ENCODE measurements at places on chromosomes 12 and 14.

DNA sequence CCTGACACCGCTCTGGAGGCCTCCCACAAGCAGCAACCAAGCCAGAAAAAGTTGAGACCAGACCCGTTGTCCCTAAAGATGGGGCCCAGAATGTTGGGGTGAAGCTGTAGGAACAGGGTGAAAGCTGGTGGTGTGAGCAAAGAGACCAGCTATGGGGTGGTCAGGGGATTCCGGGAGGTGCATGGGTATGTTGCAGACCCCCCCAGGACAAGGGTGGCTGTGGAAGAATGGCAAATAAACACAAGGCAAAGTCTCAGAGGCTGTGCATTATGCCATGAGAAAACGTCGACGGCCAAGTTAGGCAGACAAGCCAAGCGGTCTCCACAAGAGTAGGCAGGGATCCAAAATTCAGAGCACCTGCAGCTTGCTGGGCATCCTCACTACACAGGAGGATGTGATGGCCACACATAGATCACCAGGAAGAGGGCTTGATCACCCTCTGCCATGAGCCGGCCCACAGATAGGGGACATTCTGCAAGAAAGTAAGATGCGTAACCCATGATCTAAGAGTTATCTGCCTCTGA lies 58.8 kb upstream of the KCNA1 start:
- DNase-seq = peak; percentile 55

DNA sequence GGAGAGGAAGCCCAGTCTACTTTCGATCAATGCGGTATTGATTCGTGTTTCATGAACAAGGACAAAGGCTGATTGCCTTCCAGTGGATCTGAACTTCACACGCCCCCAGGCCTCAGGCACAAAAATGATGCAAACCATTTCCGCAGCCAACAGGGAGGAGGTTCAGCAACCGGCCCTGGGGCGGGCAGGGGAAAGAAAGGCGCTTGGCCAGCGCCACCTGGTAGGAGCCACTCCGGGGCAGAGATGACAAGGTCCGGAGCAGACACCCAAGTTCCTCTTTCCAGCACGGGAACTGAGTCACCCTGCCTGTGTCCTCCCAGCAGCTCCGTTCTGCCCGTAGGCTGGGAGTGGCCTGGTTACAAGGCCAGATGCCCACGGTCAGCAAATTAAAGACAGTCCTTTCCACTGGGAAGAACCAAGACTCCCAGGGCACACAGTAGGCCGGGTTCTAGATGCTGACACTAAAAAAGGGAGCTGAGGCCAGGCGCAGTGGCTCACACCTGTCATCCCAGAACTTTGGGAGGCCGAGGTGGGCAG lies 136.3 kb downstream of the SCARB1 start:
- DNase-seq = no peak

GRCh38 chr12:25691865-25692114 lies 138.7 kb upstream of the LMNTD1 start:
- DNase-seq = no peak

GRCh38 chr14:35296545-35296944 lies 4.4 kb downstream of the PSMA6 start:
- no peak for DNase-seq

- DNase-seq = no peak
These were observed 69.4 kb downstream of the SPATA7 start for GRCh38 chr14:88454886-88455285.

GRCh38 chr12:21881965-21882364 lies 59.3 kb downstream of the ABCC9 start:
- no peak for DNase-seq

GRCh38 chr14:49895480-49895879 lies 2.6 kb downstream of the ARF6 start:
- no peak for DNase-seq

DNA sequence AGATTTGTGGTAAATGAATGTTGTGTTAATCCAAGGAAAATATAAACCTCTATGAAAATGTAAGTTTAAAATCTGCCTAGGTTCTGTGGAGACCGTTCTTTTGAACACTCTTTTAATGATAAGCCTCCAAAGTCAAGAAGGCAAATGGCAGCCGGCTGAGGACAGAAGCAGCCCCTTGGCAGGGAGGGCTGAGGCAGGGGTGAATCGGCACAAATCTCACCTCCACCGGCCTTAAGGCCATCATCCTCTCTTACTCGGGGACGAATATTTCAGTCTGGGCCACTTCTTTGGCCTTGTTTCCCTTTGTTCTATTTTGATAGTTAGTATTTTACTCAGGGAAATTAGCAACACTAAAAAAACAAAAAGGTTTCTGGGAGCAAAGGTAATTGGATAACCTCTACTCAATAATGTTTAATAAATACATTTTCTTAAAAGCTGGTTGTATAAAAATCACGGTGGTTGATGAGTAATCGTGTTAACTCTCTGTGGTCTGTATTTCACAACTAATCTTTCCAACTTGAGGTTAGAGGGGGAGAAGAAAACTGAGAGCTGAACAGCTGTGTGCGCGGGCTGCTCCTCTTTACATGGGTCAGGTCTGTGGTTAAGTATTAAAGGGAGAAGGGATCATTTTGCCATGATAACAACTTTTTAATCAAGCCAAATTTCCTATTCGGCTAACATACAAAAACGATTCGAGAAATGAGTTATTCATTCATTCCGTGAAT lies 18.6 kb downstream of the LGMN start:
- DNase-seq = no peak

- no peak for DNase-seq
These were observed 71.3 kb downstream of the PHLDA1 start for GRCh38 chr12:75960086-75960910.

DNA sequence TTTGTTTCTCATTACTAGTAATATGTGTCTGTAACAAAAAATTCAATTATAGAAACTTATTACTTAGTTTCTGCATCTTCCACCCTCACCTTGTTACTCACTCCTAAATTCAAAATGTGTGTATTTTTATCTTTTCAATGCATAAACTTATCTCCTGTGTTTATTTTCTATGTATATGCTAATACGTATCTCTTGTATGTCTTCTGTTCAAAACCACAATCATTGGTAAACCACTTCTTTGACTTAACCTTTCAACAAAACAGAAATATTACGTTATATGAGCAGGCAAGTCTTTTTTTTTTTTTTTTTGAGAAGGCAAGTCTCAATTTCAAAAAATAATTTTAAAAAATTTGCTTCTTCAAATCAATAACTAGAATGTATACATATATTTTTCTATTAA lies 39.2 kb upstream of the RPH3A start:
- DNase-seq = no peak

- no peak for DNase-seq
These were observed 73.0 kb downstream of the CIT start for GRCh38 chr12:119804011-119804641.

DNA sequence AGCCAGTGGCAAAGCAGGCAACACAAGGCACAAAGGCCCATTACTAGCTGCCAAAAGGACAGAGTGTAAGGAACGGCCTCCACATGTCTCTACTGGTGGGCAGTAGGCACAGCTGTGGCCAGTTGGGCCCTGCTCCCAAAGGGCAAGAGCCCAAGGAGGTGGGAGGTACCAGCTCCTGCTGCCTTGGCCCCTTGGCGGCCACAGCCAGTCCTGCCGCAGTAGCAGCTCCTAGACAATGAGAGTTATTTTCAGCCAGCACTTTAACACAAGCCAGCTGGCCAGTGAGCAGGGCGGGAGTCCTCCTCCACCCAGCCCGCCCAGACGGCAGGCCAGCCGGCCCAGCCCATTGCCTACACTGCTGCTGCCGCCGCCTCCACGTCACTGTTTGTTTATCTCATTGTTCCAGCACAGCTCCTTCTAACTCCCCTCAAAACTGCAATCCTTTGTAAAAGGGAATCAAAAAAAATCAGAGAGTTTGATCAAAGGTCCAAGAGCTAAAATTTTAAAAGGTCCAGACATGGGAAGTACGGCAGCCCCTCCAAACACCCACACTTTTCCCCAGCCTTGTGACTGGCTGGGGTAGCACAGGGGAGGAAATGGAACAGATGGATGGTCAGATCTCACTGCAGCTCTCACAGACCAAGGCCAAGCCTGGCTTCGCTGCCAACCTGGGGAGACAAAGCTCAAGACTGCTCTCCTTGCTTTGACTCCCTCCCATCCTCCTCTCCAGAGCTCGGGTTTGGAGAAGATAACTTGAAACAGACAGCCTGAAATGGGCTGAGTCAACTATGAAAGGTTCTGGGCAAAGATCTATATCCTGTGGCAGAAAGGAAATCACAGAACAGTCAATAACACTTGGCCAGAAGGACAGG lies 33.5 kb downstream of the FMNL3 start:
- DNase-seq = no peak

DNA sequence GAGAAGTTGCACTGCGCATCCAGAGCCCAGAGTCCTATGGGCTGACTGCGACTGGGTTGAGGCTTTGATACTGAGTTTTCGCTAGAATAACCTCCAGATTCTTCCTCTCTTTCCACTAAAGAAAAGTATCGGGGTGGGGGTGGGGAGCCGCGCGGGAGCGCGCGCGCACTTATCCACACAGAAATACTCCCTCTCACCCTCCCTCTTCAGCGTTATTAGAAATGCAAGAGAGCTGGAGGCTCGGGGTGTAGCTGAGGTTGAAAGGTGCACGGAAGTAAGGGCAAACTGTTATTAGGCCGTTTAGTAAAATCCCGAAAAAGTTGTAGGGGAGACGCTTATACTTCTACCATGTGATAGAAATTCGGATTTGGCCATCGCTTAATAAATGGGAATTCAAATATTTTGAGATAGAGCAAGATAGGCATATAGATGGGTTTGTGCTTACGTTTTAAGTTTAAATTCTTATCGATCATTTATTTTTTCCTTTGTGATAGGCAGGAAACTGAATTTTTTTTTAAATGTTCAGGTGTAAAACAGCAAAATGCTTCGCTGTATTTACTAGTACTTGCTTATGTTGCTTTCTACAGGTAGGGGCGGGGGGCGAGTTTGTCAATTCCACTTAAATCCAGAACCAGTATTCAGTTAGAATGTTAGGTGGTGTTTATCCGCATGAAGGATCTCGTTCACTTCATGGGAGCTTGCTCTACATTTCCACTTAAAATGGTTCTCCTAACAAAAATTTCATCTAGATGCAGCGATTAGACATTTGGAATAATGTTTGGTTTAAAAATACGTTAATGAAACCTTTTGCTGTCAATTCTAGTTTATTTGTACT lies 1.1 kb downstream of the ARHGAP5 start:
- peak; percentile 88 for DNase-seq

- no peak for DNase-seq
These were observed 206.7 kb downstream of the AACS start for GRCh38 chr12:125271892-125272291.

GRCh38 chr14:98230411-98230810 lies 1041.6 kb downstream of the BCL11B start:
- DNase-seq = no peak

DNA sequence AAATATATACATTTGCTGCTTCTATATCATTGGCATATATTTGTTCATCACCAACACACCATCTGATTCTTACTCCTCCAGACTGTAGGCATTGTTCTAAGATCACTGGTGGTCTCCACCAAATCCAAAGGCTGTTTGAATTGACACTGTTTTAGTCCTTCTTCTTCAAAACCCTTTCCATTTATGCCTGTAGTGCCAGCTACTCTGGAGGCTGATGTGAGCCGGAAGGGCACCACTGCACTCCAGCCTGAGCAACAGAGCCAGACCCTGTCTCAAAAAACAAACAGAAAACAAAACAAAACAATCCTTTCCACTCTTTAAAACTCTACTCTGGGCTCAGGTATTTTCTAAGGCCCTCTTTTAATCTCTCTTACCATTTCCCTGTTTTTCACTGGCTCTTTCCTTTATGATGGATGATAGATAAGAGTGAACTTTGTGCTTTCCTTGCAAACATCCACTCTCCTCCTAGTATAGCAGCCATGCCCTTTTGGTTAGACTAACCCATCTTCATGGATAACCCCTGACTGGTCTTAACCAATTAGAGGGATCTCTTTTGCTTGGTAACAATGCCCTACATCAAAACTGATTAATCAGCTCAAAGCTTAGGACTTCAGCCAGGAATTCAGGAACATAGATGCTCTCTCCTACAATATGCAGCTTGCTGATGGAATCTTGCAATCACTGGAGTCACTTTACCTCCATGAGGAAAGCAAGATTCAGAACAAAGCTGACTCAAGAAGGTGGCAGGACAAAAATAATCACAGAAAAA lies 24.9 kb downstream of the SPTSSA start:
- DNase-seq = no peak

GRCh38 chr14:32648434-32648833 lies 290.2 kb upstream of the NPAS3 start:
- no peak for DNase-seq

DNA sequence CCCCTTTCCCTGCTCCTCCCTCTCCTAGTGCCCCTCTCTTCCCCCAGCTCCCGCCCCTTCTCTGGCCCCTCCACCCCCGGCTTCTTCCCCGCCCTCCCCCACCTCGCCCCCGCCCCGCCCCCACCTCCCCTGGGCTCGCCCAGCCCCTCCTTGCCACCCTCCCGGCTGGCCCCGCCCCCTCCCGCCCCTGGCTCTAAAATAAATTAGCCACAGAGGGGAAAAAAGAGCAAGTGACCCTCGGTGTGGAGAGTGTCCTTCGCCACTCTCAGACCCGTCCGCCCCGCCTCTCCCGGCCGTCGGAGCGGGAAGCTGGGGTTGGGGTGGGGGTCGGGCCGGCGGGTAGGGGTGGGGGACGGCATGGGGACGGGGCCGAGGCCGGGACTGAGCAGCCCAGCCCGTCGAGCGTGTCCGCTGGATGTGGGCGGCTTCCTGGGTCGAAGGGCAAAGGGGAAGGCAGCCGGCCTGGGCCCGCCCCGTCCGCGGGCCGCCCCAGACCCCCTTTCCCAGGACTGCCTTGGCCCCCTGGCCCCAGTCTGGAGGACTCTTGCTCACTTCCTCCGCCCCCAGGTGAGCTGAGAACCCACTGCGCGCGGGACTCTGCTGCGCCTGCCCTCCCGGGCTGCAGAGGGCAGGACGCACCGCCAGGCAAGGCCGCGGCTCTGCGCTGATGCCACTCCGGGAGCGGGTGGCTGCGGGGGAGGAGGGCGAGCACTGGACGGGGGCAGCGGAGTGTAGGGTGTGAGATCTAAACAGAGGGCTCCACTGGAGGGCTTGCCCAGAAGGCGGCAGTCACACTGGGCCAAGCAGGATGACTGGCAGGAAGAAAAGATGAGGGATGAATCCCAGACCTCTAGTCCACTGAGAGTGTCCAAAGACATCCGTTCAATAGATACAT lies 570 bp upstream of the FIGNL2 start:
- no peak for DNase-seq

DNA sequence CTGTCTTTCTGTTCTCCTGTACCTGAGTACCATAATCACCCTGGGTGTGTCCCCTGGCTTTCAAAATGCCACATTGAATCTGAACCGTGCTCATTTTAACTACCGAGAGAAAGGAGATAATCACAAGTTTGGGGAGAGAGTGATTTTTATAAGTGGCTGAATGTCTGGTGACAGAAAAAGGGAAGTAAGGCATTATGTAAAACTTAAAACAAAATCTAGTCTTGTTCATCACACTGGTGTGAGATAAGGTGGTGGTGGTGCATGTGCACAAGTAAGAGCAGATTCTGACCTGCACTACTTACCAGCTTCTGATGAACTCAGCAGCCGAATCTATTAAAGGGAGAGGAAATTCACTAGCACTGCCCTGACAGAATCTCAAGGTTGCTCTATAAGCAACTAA lies 56.3 kb downstream of the SPPL3 start:
- no peak for DNase-seq

- no peak for DNase-seq
These were observed 21.0 kb upstream of the AQP2 start for GRCh38 chr12:49929581-49929980.
